ENCODE measurements at places on chromosomes 12 and 14. TPM values are rescaled to one million over a fixed set of nuclear protein-coding genes. Genes with fewer than 3 reads are reported as not detected.
A peak's percentile ranks its signal among the peaks of the same experiment; 100 is the strongest.

GRCh38 chr12:101855364-101855884 is 22.0 kb upstream of the DRAM1 start:
- no peak overlapping the region for H3K27ac ChIP-seq
- no peaks in the 10 kb centered on the region for H3K27me3 ChIP-seq
- no peaks in the 10 kb centered on the region for H3K36me3 ChIP-seq
- no peak overlapping the region for H3K4me3 ChIP-seq

GRCh38 chr14:91374879-91375702 is 42.5 kb downstream of the CCDC88C start:
- DNase-seq = peak; percentile 49
- H3K27me3 ChIP-seq = no peaks in the 10 kb centered on the region
- no peaks in the 10 kb centered on the region for H3K36me3 ChIP-seq
- H3K27ac ChIP-seq = no peak overlapping the region

GRCh38 chr12:17802657-17803641 is 287.0 kb downstream of the RERGL start:
- H3K4me3 ChIP-seq = no peak overlapping the region
- no peaks in the 10 kb centered on the region for H3K4me1 ChIP-seq
- H3K27me3 ChIP-seq = no peaks in the 10 kb centered on the region
- no peak overlapping the region for H3K27ac ChIP-seq

GRCh38 chr12:20482491-20483054 is 114.2 kb downstream of the PDE3A start:
- H3K27me3 ChIP-seq = no peaks in the 10 kb centered on the region
- H3K27ac ChIP-seq = no peak overlapping the region
- no peak for DNase-seq
- H3K36me3 ChIP-seq = no peaks in the 10 kb centered on the region

DNA sequence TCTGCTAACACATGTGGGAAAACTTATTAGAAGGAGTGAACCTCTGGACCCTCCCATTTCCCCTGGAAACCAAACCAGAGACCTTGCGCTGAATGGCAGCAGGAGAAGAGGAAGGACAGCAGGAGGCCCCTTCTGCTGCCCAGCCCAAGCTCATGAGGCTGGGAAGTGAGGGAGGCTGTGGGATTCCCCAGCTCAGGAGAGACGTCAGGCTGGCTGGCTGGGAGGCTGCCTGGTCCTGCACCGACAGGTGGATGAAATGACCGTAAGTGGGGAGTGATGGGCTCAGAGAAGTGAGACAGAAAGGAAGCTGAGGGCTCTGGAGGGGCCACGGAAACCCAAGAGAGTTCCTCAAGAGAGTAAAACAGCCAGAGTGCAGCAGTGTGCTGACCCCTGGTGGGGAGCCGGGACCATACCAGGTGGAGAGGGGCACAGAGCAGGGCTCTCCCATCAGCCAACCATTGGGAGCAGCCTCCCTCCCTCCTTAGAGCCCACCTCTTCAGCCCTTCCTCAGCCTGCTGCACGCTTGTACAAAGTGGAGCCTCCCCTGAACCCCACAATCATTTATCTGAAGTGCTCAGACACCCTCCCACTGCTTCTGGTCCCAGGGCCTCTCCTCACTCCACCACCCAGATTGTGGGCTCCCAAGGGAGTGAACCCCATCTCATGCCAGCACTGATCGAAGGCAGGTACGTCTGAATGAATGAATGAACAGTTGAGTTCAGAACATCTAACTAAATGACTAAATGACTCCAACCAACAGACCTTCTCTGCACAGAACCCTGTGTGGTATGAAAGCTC is 14.0 kb downstream of the TAMALIN start:
- peaks cover 3% of the 10 kb centered on the region for H3K36me3 ChIP-seq
- peak; percentile 47 for DNase-seq
- peaks cover 20% of the 10 kb centered on the region for H3K4me1 ChIP-seq
- H3K4me3 ChIP-seq = no peak overlapping the region

DNA sequence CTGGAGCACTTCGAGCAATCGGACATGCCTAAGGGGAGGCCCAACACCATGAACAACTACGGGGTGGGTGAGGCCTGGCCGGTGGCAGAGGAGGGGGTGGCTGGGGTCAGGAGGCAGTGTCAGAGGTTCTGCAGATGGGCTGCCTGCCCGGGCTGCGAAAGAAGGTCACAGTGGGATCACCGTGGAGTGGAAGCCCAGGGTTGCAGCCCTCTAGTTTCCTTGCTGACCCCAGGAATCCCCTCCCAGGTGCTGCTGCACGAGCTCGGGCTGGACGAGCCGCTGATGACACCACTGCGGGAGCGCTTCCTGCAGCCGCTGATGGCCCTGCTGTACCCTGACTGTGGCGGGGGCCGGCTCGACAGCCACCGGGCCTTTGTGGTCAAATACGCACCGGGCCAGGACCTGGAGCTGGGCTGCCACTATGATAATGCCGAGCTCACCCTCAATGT is 1.9 kb upstream of the ARL6IP4 start:
- no peak overlapping the region for H3K27ac ChIP-seq
- no peaks in the 10 kb centered on the region for H3K27me3 ChIP-seq
- DNase-seq = no peak

DNA sequence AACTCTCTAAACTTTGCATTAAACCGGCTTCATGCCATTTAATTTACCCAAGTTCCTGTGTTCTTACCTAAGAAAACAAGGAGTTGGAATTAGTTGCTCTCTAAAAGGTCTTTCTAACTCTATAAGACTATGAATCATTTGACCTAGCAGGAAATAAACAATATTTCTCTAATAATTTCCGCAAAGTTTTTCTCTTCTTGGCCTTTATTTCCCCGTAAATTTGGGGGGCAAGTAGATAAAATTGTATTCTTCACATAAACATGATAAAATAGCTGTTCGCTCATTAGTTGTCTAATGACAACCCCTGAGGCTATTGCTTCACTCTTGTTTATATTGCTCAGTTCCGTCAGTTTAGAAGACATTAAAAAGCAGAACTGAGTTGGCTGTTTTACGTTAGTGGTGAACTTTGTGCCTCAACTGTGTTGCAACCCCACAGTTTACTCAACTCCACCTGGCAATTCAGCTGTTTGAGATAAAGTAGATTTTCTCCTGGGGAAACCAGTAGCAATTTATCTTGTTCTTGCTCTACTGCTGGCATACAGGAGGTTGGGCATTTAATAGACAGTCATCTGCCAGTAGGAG is 74.7 kb downstream of the BTG1 start:
- no peak overlapping the region for H3K27ac ChIP-seq
- H3K4me1 ChIP-seq = peaks cover 13% of the 10 kb centered on the region
- no peaks in the 10 kb centered on the region for H3K36me3 ChIP-seq
- no peak overlapping the region for H3K4me3 ChIP-seq

GRCh38 chr14:106690333-106690891 is 1164.0 kb downstream of the TMEM121 start:
- H3K4me3 ChIP-seq = no peak overlapping the region
- no peak for DNase-seq
- no peaks in the 10 kb centered on the region for H3K36me3 ChIP-seq
- no peaks in the 10 kb centered on the region for H3K4me1 ChIP-seq
- H3K27me3 ChIP-seq = peaks cover 3% of the 10 kb centered on the region

GRCh38 chr14:47929334-47929733 is 253.9 kb upstream of the MDGA2 start:
- no peaks in the 10 kb centered on the region for H3K27me3 ChIP-seq
- no peaks in the 10 kb centered on the region for H3K36me3 ChIP-seq
- DNase-seq = no peak
- H3K27ac ChIP-seq = no peak overlapping the region
- no peak overlapping the region for H3K4me3 ChIP-seq

DNA sequence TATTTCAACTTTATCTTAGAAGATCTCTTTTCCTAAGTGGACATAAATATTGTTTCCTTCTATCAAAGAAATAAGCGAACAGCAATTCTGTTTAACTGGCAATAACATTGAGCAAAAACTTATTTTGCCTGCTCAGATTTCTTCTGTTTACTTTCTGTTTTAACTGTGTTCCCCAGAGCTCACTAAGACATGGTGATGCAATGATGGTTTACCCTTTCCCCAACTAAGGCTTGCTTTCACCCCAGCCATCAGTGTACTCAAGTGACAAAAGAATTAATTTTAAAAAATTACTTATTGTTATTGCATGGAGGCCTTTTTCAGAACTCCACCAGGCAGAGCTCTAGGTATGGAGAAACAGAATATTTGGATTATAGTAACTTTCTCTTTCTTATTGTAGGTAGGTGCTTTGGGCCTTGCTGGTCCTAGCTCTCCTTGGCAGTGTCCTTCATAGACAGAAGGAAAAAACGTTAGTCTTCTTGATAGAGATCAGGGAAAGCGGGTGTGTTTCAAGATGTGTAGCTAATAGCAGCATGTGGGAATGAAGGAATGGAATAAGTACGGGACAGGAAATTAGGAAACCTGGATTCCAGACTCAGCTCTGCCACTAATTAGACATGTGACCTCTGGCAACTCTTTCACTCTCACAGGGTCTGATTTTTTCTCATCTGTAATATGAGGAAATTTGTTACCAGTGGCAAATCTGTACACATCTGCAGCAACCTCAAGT is 14.6 kb upstream of the DDHD1 start:
- no peaks in the 10 kb centered on the region for H3K4me1 ChIP-seq
- H3K27me3 ChIP-seq = no peaks in the 10 kb centered on the region
- no peak for DNase-seq
- no peaks in the 10 kb centered on the region for H3K36me3 ChIP-seq

- no peak overlapping the region for H3K27ac ChIP-seq
- no peaks in the 10 kb centered on the region for H3K27me3 ChIP-seq
- H3K4me3 ChIP-seq = no peak overlapping the region
Observed at GRCh38 chr12:30515351-30515750, 180.3 kb downstream of the IPO8 start.

DNA sequence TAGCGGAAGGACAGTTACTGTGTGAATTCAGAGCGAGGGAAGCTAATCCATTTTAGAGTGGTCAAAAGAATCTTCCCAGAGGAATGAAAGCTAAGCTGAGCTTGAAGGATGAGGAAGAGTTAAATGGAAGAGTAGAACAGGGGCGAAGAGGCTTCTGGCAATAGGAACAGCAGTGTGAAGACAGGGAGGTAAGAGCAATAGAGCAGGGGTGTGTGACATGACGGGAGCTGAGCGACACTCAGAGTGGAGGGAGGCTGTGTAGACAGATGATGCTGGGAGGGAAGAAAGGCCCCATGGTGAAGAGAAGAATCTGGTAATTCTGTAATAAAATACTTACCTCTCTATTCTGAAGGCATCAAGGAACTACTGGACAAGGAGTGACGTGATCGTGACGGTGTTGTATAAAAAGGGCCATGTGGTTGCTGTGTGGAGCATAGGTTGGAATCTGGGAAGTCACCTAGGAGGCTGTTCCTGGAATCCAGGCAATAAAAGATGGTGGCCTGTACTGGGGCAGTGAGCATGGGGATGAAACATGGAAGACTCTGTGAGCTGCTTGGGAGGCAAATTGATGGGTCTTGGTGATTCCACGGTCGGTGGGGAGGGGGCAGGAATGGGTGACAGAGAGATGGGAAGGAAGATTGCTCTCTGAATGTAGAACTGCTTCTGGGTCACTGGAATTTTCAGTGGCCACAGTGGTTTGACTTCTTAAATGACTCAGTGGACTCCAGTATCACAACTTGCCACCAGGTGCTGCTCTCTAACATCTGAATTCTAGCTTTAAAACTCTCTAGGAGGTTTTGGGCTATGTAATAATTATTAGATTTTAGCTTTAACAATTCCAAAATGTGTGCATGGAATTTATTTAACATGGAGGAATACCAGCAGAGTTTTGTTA is 164.1 kb downstream of the ATP23 start:
- H3K4me3 ChIP-seq = no peak overlapping the region
- no peaks in the 10 kb centered on the region for H3K36me3 ChIP-seq
- DNase-seq = no peak
- no peaks in the 10 kb centered on the region for H3K27me3 ChIP-seq

GRCh38 chr14:30193101-30193500 is 265.5 kb upstream of the PRKD1 start:
- DNase-seq = no peak
- H3K36me3 ChIP-seq = no peaks in the 10 kb centered on the region
- no peaks in the 10 kb centered on the region for H3K27me3 ChIP-seq
- no peak overlapping the region for H3K4me3 ChIP-seq

DNA sequence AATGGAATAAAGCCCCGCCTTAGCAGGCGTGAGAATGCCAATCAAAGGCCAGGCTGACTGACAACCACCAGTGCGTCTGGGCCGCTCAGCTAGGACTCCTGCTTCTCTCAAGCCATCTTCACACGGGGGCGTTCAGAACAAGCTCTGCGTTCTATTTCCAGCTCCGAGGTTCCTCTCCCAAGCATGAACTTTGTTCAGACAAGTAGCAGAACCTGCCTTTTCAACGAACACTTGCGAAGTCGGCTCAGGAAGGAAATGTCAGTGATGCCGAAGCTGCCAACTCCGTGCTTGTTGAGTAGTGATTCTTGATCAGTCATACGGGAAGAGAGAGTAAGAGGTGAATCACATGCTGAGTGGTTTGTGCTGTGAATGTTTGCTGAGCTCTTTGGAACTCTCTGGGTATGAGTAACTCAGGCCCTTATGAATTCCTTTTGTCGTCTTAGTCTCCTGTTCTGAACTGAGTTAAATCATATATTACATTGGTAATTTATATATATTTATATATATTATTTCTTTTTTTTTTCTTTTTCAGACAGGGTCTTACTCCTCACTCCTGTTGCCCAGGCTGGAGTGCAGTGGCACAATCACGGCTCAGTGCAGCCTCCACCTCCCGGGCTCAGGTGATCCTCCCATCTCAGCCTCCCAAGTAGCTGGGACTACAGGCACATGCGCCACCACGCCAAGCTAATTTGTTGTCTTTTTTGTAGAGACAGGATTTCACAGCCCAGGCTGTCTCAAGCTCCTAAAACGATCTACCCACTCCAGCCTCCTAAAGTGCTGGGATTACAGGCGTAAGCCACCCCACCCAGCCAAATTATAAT is 29.4 kb upstream of the BCL7A start:
- no peak overlapping the region for H3K27ac ChIP-seq
- H3K27me3 ChIP-seq = no peaks in the 10 kb centered on the region
- no peaks in the 10 kb centered on the region for H3K36me3 ChIP-seq
- no peak overlapping the region for H3K4me3 ChIP-seq
- DNase-seq = no peak
- H3K4me1 ChIP-seq = peaks cover 8% of the 10 kb centered on the region

GRCh38 chr14:36271939-36272907 is 48.2 kb downstream of the MBIP start:
- DNase-seq = peak; percentile 23
- H3K36me3 ChIP-seq = no peaks in the 10 kb centered on the region
- peak overlapping the region; percentile 40 for H3K4me3 ChIP-seq
- H3K4me1 ChIP-seq = no peaks in the 10 kb centered on the region
- peaks cover 27% of the 10 kb centered on the region for H3K27me3 ChIP-seq

Gene PAX9
- total RNA-seq = not detected

Gene AQP6
- not detected for total RNA-seq

Gene NPFF
- not detected for total RNA-seq

Gene ZNF26
- total RNA-seq = 3.7 TPM

Gene NCOR2
- total RNA-seq = 145 TPM
